ENCODE measurements at places on chromosomes 11 and 22.

- DNase-seq = no peak
These were observed 61.0 kb downstream of the NCAM1 start for GRCh38 chr11:113022262-113022661.

DNA sequence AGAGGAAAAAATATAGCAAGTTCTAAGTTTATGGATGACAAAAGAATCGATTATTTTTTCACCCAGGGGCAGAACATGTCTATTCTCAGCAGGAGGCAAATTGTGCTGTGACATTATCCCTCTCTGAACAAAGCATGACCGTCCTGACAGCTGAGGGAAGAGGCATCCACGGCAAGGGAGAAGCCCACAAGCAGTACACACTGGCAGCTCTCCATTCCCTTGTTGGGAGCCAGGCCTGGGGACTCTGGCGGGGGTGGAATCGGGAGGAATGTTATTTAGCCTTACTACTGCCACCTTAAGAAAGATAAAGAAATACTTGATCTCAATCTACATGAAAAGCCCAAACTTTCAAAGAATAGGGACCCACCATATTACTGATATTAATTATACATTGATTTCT, 3.4 kb downstream of the KIRREL3 start:
- DNase-seq = no peak

DNA sequence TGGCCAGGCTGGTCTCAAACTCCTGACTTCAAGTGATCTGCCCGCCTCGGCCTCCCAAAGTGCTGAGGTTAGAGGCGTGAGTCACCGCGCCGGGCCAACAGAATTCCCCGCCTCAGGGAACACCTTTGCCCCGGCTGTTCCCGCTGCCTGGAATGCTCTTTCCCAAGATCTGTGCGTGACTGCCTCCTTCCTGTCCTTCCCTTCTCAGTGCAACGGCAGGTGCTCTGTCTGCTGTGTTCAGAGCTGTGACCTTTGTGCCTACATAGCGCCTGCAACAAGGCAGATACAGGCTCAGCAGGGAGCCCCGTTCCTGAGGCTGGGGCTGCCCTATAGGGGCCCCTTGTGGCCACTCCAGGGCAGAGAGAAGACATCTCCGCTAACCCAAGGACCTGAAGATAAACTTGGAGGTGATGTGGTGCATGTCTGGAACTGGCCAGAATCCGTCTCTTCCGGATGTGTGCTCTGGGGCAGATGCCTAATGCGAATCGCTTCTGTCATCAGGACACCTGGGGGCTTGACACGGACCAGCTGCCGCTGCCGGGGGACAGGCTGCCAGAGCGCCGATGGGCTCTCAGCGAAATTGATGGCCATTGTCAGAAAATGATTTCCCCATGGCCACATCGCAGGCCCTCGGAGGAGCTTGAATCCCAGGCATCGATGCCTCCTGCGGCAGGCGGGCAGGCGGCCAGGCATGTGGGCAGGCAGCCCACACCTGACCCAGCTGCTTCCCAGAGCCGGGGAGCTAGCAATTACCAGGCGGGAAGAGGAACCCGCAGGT, 43.5 kb upstream of the TCF20 start:
- no peak for DNase-seq

GRCh38 chr11:44799012-44799411, 72.2 kb downstream of the TSPAN18 start:
- no peak for DNase-seq

- no peak for DNase-seq
These were observed 28.6 kb upstream of the POU2AF1 start for GRCh38 chr11:111407652-111408051.

DNA sequence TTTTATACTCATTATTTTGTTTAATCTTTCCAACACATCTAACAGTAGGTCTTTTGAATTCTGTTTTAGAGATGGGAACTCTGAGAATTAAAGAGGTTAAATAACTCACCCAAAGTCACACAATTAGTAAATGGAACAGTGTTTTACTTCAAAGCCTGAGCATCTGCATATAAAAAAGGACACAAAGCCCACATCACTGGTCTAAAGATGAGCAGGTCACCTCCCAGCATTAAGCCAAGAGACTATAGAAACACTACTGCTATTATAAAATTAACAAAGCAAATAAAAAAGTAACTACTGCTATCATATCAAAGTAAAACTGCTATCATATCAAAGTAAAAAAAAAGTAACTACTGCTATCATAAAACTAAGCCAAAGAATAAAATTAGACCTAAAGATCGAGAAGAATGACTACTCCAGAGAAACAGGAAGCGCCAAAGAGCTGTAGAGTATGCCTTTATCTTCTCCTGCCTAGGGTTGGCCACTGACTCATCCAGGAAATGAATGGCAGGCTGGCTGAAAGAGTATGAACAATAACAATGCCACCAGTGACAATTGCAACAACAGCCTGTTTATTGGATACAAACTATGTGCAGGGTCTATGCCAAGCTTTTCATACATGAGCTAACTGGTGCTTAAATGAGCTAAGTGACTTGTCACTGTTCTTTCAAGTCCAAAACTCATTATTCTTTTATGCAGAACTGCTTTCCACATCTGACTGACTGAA, 1153.0 kb upstream of the TENM4 start:
- no peak for DNase-seq

DNA sequence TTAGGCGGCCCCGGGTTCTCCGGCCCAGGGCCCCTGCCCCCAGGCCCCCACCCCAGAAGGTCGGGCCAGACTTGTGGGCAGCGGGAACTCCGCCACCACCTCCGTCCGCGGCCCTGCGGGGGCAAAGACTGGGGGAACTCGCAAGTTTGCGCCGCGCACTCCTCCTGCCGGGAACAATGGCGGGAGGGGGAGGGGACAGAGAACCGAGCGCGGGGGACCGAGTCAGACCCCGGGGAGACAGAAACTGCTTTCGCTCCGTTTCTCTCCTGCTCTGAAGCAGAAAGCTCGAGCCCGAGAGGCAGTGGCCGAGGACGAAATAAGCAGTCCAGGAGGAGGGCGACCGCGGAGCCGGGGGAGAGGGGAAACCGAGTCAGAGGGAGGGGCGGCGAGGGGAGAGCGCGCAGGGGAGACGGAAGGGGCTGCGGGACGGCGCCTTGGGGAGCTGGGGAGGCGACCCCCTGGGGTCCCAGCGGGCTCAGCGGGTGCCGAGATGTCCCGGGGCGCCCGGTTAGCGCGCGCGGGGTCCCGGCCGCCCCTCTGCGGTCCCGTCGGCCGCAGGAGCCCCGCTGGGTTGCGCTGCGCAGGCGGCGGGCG, 555 bp downstream of the TP53I11 start:
- no peak for DNase-seq

GRCh38 chr11:64916040-64916774, 802 bp downstream of the ATG2A start:
- no peak for DNase-seq

GRCh38 chr11:26909991-26910591, 83.8 kb upstream of the FIBIN start:
- DNase-seq = no peak

- DNase-seq = no peak
These were observed 439 bp downstream of the LMO1 start for GRCh38 chr11:8263109-8263768.

GRCh38 chr11:32421992-32422391, 13.3 kb downstream of the WT1 start:
- no peak for DNase-seq

DNA sequence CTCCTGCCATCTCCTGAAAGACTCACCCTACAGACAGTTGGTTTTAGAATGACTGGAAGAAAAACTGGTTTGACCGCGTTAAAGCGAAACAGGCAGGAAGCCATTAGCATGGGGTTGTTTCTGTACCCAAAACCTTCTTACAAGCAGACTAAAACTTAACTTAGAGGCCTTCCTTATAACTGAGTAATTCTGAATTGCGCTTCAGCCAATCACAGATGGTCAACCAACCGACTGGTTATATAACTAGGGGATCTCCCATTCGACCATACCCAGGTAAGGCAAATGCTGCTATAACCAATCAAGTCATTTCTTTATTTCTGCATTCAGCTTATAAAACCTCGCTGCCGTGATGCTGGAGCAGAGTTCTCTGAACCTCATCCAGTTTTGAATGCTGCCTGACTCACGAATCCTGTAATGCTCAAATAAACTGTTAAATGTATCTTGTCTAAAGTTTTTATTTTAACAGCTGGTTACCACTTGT, 87.8 kb upstream of the DRD2 start:
- DNase-seq = no peak

DNA sequence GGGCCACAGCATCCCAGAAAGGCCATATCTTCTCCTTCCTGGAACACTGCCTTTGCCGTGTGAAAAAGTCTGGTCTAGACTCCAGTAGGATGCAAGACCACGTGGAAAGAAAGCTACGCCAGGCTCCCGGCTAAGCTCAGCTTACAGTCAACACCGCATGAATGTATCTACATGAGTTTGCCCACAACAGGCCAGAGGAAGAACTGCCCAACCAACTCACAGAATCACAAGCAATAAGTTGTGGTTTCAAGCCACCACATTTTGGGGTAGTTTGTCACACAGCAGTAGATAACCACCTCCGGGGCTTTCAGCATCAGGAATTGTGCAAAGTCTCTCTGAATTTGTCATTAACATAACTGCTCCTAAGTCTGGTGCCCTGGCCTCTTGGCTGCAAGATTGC, 27.3 kb downstream of the HSPA8 start:
- no peak for DNase-seq

- DNase-seq = no peak
These were observed 37.7 kb upstream of the CREB3L1 start for GRCh38 chr11:46239801-46240061.

DNA sequence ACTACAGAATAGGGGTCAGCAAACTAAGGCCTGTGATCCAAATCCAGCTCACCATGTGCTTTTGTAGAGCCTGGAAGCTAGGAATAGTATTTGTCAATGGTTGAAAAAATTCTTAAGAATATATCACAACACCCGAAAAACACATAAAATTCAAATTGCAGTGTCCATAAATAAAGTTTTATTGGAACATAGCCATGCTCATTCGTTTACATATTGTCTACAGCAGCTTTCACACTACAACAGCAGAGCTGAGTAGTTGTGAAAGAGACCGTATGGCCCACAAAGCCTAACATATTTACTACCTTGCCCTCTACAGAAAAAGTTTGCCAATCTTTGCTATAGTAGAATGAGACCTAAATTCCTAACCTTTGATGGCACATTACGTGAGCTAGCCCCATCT, 125.7 kb downstream of the CADM1 start:
- no peak for DNase-seq

- DNase-seq = no peak
These were observed 91.7 kb upstream of the LMO1 start for GRCh38 chr11:8355416-8355742.

- no peak for DNase-seq
These were observed 5.2 kb downstream of the MAML2 start for GRCh38 chr11:96337541-96338431.

DNA sequence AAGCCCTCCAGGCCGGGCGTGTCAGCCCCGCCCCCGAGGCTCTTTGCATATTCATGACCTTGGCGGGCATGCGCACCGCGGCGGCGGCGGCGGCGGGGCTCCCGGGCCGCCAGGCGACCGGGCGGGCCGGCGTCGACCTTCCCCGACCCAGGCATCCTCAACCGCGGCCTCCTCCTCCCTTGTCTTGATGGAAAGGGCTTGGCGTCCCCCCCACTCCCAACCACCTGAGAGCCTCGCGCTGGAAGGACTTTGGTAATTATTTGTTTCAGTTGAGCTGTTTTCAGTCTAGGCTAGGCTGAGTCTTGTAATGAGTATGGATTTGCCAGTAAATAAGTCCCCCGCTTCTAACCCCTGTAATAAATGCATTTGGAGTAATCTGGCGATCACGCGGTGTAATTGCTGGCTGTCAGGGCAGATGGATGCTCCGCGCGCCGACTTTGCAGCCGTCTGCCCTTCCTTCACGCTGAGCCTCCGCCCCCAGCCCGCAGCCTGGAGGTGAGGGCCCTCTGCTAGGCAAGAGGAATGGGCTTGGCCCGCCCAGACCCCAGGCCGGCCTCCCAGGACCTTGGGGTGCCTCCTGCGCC, 25.2 kb downstream of the FLRT1 start:
- DNase-seq = peak; percentile 24

DNA sequence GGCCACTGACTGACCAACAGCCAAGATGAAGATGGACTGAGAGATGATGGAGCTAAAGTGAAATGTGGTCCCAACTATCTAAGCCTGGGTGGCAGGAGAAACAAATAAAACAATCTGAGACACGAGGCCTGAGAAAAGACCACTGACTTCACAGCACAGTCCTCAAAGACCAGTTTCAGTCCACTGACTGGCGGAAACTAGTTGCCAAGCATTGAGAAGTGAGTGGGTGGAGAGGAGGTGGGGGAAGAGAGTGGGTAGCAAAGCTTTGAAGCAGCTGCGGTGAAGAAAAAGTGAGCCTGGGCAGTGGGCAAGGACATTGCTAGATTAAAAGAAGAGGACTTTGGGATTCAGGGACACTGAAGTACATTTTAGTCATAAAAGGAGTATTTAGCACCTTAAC, 1.9 kb downstream of the MS4A1 start:
- no peak for DNase-seq

DNA sequence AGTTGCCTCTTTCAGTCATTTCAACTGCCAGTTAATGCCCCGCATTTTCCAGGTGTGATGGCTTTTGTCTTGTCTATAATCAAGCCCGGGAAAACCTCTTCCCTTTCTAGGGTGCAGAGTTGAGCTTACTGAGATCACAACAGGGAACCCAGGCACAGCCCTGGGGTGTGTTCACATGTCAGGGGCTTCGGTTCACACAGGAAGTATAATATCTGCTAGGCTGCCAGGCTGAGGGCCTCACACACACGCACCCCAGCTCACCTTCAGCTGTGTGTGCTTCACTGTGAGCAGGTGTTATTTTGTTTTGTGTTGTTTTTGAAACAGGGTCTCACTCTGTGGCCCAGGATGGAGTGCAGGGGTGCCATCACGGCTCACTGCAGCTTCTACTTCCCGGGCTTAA, 9.7 kb upstream of the SOX10 start:
- DNase-seq = no peak

DNA sequence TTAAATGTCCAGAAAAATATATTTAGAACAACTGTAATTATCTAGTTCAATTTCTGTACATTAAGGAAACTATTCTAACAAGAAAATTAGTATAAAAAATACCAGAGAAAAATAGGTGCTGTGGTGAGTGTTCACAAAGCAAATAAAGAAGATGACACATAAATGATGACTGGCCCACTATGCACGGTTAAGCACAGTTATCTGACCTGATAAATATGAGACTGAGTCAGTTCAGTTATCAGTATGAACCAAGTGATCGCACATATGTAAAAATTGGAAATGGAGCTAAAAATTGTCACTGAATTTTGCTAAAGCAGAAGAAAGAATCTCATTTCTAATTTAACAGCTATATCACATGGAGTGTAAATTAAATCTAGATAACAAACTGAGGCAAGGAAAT, 18.8 kb upstream of the MAML2 start:
- no peak for DNase-seq

- no peak for DNase-seq
These were observed 6.9 kb downstream of the SMPD1 start for GRCh38 chr11:6397156-6397555.

Measured in stimulated activated CD8-positive, alpha-beta memory T cell treated with anti-CD3 and anti-CD28 coated beads, Interleukin-15, amount 100 ng/mL, for 1 hour (primary cell).